ENCODE measurements at places on chromosomes 1 and 21. TPM values are rescaled to one million over a fixed set of nuclear protein-coding genes. Genes with fewer than 3 reads are reported as not detected.

The CYP2J2 gene
- not detected for total RNA-seq

The LRRN2 gene
- total RNA-seq: under 0.01 TPM

The RHCE gene
- total RNA-seq: 1.1 TPM

The NTNG1 gene
- total RNA-seq: not detected

The SYPL2 gene
- total RNA-seq: under 0.01 TPM

The NEGR1 gene
- 7.2 TPM for total RNA-seq

The OVAAL gene
- total RNA-seq: not detected

The MEGF6 gene
- total RNA-seq: 21.7 TPM

The TRPM2 gene
- not detected for total RNA-seq

The LZIC gene
- total RNA-seq: 21.5 TPM

The SPRR2G gene
- total RNA-seq: not detected

The SPRR1A gene
- total RNA-seq: not detected

The BLACAT1 gene
- not detected for total RNA-seq

The POU3F1 gene
- total RNA-seq: not detected

The COL8A2 gene
- total RNA-seq: 1.4 TPM

The WNT3A gene
- total RNA-seq: not detected

The TMEM61 gene
- total RNA-seq: not detected

The LCE3D gene
- not detected for total RNA-seq

The ARHGAP30 gene
- total RNA-seq: 1.8 TPM

The NEK2 gene
- total RNA-seq: 4.4 TPM

The SPATA6 gene
- 6.5 TPM for total RNA-seq

The FAM163A gene
- total RNA-seq: not detected

All from cardiac atrium fibroblast (primary cell).